ENCODE measurements at places on chromosomes 13 and 19. TPM values are rescaled to one million over a fixed set of nuclear protein-coding genes. Genes with fewer than 3 reads are reported as not detected.

- H3K4me3 ChIP-seq, result no peak overlapping the region
- H3K4me1 ChIP-seq, result no peaks in the 10 kb centered on the region
- no peak overlapping the region for H3K27ac ChIP-seq
- no peak for DNase-seq
- H3K27me3 ChIP-seq, result no peaks in the 10 kb centered on the region
Observed at GRCh38 chr19:54532528-54532927, 29.9 kb downstream of the LAIR2 start.

- no peaks in the 10 kb centered on the region for H3K4me1 ChIP-seq
- H3K27me3 ChIP-seq, result no peaks in the 10 kb centered on the region
- H3K36me3 ChIP-seq, result peaks cover 13% of the 10 kb centered on the region
- no peak overlapping the region for H3K27ac ChIP-seq
- peak; percentile 65 for DNase-seq
Observed at GRCh38 chr19:55096061-55096701, 20.5 kb downstream of the EPS8L1 start.

DNA sequence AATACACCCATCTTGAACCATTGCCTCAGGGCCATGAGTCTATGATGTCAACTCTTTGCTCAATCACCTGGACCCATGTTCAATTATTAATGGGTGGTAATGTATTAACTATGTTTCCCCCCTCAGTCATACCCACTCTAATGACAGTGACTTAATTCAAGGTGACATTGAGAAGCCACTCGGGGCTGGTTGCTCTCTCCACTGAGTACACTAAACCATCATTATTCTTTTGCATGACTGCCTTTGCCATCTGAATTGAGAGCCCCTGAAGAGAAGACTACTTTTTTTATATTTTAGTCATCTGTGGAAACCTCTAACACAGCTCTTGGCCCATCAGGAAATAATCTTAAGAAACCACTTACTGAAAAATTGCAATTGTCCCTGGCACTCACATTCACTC is 139.2 kb upstream of the SOX21 start:
- H3K4me3 ChIP-seq, result no peak overlapping the region
- no peaks in the 10 kb centered on the region for H3K27me3 ChIP-seq
- H3K4me1 ChIP-seq, result no peaks in the 10 kb centered on the region
- no peak for DNase-seq
- H3K36me3 ChIP-seq, result no peaks in the 10 kb centered on the region

- H3K27me3 ChIP-seq, result no peaks in the 10 kb centered on the region
- H3K4me3 ChIP-seq, result no peak overlapping the region
- H3K36me3 ChIP-seq, result no peaks in the 10 kb centered on the region
- no peak overlapping the region for H3K27ac ChIP-seq
- no peak for DNase-seq
Observed at GRCh38 chr13:95480791-95481780, 71.4 kb upstream of the CLDN10 start.

- no peaks in the 10 kb centered on the region for H3K36me3 ChIP-seq
- H3K27me3 ChIP-seq, result no peaks in the 10 kb centered on the region
- no peak overlapping the region for H3K27ac ChIP-seq
- DNase-seq, result no peak
Observed at GRCh38 chr13:29099781-29100406, 279.8 kb downstream of the MTUS2 start.

DNA sequence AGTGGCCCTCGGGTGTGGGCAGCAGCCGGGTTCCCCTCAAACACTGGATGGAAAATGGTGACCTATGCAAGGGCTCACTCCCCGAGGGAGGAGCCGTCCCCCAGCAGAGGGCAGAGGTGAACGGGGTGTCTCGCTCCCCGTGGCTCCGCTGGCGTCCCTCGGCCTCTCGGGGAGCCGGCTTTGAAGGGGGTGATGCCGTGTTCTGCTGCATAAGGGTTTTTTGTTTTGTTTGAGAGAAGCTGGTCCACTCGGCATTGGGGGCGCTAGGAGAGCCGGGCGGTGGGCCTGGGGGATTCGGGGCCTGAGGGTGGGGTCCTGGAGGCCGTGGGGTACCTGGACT is 4.0 kb downstream of the EFNA2 start:
- H3K27ac ChIP-seq, result no peak overlapping the region
- no peaks in the 10 kb centered on the region for H3K36me3 ChIP-seq
- H3K27me3 ChIP-seq, result no peaks in the 10 kb centered on the region
- H3K4me1 ChIP-seq, result peaks cover 7% of the 10 kb centered on the region
- DNase-seq, result no peak

DNA sequence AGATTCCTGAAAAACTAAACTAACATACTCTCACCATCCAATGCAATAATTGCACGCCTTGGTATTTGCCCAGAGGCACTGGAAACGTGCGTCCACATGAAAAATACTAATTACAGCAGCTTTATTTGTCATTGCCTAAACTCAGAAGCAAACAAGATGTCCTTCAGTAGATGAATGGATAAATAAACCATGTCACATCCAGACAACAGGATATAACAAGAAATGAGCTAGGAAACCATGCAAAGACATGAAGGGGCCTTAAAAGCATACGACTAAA is 25.0 kb downstream of the ELL start:
- no peaks in the 10 kb centered on the region for H3K27me3 ChIP-seq
- no peak overlapping the region for H3K4me3 ChIP-seq
- H3K36me3 ChIP-seq, result no peaks in the 10 kb centered on the region
- no peaks in the 10 kb centered on the region for H3K4me1 ChIP-seq
- no peak overlapping the region for H3K27ac ChIP-seq
- DNase-seq, result no peak

DNA sequence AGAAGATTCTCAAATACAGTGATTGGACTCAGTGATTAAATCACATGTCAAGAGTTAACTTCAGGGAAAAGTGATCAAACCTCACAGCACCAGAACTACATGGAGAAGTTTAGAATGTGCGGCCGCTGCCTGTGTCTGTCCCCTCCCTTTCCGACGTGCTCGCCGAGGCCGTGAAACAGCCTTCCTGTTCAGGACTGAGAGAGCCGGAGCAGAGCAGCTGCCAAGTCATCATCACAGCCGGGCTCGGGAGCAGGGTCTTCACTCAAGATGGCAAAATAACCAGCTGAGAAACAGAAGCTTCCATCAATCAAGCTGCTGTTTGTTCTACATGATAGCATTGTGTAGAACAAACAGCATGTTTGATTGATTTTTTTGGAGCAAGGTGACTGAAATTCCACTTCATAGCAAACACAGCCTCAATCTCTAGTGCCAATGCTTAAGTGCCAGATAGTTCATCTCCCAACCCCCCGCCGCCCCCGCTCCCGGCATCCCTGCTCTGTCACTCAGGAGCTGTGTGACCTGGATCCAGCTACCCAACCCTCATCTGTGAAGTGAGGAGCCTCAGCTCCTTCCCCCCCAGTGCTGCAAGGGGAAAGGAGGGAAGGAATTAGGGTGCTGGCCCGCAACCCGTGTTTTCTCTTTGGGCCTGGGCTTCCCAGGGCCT is 70.6 kb downstream of the HSPH1 start:
- H3K36me3 ChIP-seq, result no peaks in the 10 kb centered on the region
- H3K4me1 ChIP-seq, result no peaks in the 10 kb centered on the region
- H3K27ac ChIP-seq, result no peak overlapping the region
- no peaks in the 10 kb centered on the region for H3K27me3 ChIP-seq

DNA sequence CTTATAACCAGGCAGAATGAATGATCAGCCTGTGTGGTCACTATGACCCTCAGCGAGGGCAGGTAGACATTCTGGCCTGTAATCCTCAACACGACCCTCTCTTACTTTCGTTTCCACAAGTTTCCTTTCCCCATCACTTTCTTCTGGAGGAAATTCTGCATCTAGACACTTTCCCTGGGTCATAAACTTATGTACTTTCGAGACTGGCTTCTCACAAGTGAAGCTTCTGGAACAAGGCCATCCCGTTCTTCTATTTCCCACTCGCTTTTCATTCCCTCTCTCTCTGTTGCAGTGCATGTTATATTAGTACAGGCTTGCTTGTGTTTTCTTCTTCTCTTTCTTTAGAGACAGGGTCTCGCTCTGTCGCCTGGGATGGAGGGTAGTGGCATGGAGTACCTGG is 23.1 kb upstream of the KL start:
- DNase-seq, result no peak
- H3K4me1 ChIP-seq, result peaks cover 3% of the 10 kb centered on the region
- H3K36me3 ChIP-seq, result no peaks in the 10 kb centered on the region
- H3K27me3 ChIP-seq, result no peaks in the 10 kb centered on the region
- no peak overlapping the region for H3K27ac ChIP-seq
- no peak overlapping the region for H3K4me3 ChIP-seq

DNA sequence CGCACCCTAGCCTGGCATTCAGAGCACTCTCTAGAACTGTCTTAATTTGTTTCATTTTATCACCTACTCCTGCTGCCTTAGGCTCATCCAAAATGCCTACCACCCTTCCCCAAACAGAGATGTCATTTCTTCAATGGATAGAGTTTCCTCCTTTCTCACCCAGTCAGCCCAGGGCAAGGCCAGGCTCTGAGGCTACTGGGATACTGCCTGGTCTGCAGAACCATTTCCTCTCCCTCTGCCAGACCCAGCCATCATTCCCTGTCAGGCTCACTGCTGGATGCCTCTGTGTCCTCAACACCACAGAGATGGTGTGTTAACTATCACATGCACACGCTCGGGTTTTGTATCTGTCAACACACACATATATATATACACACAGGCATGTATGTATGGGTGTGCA is 47.2 kb downstream of the C13orf42 start:
- H3K27ac ChIP-seq, result no peak overlapping the region
- H3K4me3 ChIP-seq, result no peak overlapping the region
- no peaks in the 10 kb centered on the region for H3K4me1 ChIP-seq
- no peaks in the 10 kb centered on the region for H3K27me3 ChIP-seq
- peak; percentile 41 for DNase-seq
- no peaks in the 10 kb centered on the region for H3K36me3 ChIP-seq

Gene TNFSF13B
- total RNA-seq, result 0.93 TPM

Gene DNAJB1
- total RNA-seq, result 70.0 TPM

Gene KIR2DL3
- total RNA-seq, result not detected

Gene OR10H1
- 0.09 TPM for total RNA-seq

Gene B3GNT8
- total RNA-seq, result 4.7 TPM

Gene CACNG8
- 0.25 TPM for total RNA-seq

Gene KLK12
- not detected for total RNA-seq

Gene SULT2B1
- 0.35 TPM for total RNA-seq
